NCI-H1417 (cell line): ENCODE measurements at places on chromosomes 16 and 17.
A peak's percentile ranks its signal among the peaks of the same experiment; 100 is the strongest.

DNA sequence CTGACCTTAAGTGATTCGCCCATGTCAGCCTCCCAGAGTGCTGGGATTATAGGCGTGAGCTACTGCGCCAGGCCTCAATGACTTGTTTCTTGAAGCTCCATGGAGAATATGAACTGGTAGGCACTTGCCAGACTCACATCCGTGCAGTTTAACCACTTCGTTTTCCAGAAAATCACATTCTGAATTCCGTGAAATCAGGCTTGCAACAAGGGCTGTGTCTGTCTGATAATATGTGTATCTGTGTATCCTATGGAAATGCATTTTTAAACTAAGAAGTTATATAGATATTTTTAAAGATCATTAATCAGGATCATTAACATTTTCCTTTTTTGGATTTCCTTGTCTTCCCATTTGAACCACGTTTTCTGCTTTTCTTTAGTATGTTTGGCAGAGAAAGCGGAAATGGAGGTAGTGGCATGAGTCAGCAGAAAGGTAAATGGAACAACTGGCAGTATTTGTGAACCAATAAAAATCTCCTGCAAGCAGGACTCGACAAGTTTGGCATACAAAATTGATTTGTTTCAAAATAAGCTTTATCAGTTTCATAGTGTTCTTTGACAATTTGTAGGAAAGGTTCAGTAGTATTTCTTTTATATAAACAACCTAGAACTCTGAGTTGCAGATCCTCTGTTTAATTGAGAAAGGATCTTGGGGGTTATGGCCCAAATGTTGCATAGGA is 33.0 kb downstream of the USP10 start:
- no peak for DNase-seq

GRCh38 chr16:55678161-55678821 is 22.5 kb downstream of the SLC6A2 start:
- DNase-seq: no peak

DNA sequence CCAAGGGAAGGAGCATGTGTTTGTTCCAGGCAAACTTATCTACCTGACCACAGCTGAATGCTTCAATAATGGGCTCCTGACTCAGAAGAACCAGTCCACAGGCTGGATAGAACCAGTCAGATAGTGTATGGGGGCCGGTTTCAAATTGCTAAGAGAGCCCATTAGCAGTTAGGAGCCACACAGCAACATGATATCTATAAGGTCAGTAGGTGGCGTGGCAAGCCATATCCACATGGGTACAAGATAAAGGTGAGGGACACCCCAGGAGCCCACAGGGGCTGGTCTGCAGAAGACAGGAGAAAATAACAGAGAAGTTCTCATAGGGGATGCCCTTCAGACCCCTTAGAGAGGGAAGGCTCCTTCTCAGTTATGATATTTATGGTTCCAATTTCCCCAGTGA is 31.6 kb upstream of the CDRT15 start:
- no peak for DNase-seq

DNA sequence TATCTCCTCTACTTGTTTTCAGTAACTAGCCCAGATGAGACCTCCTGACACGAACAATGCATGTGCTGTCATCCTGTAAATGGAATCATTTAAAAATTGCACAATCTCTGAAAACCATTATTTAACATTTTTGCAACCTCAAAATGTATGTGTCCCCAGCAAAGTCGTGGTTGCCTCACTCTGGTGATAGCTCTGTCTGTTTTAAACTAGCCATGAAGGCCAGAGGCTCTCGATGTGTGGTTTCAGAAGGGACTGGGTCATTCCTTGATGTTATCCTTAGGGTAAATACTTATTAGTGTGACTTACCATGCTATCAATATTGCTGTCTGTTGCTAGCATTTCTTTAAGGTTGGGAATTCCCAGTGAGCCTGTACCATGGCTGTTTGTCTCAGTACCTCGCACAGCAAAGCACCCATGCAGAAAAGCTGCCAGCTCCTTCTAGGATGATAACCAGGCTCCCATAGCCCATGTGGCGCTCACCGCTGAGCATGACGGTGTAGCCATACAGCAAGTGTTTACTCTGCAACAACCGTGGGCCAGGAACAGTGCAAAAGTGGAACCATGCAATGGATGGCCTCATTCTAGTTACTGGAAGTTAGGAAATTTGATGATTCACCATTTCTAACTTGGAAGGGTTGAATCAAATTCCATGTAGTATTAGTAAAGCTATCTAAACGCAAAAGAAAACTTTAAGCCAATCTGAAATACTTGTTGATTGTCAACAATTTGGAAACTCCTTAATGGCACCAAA is 2.9 kb upstream of the PGS1 start:
- no peak for DNase-seq

- no peak for DNase-seq
Measured at GRCh38 chr16:81408409-81408950, 36.1 kb upstream of the CMIP start.

GRCh38 chr17:15741624-15742023 is 9.5 kb downstream of the TBC1D26 start:
- no peak for DNase-seq

DNA sequence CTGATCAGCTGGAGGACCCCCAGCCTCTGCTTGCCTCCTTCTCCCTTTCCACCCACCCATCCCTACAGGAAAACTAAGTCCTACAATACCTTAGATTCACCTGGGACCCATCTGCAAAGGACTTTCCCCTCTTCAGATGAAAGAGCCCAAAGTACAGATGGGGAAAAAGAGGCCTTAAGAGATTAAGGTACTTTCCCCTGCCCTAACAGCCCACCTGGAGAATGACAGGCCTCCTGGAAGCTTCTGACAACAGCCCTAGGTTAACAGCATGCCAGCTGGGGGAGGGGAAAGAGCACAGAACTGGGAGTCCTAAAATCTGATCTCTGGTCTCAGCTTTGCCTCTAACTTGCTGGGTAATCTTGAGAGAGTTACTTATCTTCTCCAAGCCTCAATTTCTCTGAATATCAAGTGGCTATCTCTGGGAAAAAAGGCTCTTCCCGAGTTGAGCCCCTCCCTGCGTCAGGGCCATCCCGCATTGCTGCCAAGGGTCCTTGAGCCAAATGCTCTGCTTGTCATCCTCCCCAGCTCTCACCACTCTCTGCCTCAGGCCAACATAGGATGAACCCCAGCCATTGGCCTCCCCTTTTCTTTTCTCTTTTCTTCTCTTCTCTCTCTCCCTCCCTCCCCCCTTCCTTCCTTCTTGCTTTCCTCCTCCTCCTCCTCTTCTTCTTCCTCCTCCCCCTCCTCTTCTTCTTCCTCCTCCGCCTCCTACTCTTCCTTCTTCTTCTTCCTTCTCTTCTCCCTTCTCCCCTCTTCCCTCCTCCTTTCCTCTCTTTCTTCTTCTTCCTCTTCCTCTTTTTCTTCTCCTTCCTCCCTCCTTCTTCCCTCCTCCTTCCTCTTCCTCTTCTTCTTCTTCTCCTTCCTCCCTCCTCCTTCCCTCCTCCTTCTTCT is 22.5 kb upstream of the SP6 start:
- no peak for DNase-seq

- no peak for DNase-seq
Measured at GRCh38 chr17:75048249-75048878, 1.3 kb downstream of the KCTD2 start.

DNA sequence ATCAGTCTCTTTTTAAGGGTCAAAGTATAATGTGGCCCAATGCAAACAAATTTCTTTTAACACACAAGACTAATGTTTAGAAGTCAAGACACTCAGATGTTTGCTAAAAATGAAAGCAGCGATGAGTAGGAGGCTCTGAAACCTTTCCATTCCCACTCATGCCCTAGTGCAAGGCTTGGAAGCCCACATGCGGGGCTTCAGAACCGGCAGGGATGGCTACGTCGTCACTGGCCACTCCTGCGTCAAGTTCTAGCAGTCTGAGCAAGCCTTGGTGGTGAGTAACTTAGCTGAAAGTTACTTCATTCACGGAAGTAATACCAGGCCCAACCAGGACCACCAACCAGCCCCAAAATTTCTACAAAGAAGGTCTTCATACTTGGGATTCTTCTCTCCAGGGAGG is 14.8 kb upstream of the TMED6 start:
- DNase-seq: no peak

- no peak for DNase-seq
Measured at GRCh38 chr17:42975265-42975664, 4.6 kb downstream of the PTGES3L start.

- DNase-seq: no peak
Measured at GRCh38 chr17:79544142-79544914, 66.5 kb downstream of the RBFOX3 start.

DNA sequence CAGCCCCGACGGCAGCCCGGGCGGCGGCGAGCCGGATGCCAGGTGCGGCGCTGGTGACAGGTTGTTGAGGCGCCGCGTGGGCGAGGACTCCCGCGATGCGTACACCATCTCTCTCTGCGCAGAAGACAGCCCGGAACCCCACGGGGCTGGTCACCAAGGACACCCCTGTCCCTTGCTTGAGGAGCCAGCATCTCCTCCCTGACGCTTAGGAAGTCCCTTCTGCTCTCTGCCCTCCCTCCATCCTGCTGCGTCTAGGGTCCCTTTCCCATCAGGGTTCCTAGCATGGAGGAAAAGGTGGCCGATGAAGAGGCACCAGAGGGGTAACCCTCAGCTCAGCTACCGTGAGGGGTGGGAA is 43.6 kb downstream of the SRCIN1 start:
- DNase-seq: no peak

- no peak for DNase-seq
Measured at GRCh38 chr17:76354317-76354729, 607 bp upstream of the PRPSAP1 start.

DNA sequence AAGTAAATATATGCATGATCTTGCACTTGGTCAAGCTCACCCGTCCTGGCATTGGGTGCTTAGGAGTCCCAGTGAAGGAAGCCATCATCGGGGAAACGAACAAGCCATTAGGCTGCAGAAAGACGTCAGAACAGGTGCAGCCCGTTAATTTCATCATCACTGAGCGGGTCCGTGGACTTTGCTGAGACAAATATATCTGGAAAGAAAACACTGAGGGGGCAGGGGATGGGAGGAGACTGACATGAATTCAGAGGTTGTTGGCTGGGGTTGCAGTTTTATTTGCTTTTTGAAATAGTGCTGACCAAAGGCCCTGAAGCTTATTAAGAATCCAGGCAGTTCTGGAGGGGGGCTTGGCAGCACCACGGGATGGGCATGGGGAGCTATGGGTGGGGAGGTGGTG is 207.2 kb downstream of the ENGASE start:
- DNase-seq: peak; percentile 22

- DNase-seq: no peak
Measured at GRCh38 chr17:4516735-4517134, 18.1 kb downstream of the SPNS2 start.

GRCh38 chr16:70746040-70746707 is 54.8 kb downstream of the VAC14 start:
- DNase-seq: no peak

DNA sequence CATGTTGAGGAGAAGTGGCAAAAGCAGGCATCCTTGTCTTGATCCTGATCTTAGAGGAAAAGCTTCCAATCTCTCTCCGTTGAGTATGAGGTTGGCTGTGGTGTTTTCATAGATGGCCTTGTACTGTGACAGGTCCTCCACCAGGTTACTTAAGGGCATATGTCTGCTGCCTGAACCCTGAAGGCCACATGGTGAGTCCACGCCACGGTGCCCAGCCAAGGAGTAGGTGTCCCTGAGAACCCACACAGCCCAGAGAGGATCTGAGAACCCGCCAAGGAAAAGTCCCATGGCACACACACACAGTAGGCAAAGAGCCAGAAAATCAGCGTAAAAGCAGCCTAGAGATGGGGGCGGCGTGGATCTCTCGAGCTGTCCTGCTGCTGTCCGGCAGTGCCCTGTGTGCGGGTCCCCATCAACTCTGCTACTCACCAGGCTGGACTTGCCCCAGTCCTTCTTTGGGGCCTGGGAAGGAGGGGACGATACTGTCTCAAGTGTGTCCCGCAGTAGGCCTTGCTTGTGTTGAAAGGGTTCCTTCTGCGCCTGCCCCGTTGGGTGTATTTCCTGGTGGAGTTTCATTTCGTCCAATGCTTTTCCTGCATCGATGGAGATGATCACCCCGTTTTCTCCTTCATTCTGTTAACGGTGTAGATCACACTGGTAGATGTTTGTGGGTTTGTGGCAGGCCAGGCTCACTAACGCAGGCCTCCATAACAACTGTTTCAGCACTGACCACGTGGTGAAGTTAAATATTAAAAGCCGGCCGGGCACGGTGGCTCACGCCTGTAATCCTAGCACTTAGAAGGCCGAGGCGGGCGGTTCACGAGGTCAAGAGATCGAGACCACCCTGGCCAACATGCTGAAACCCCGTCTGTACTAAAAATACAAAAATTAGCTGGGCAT is 90.8 kb upstream of the DNAH17 start:
- no peak for DNase-seq

DNA sequence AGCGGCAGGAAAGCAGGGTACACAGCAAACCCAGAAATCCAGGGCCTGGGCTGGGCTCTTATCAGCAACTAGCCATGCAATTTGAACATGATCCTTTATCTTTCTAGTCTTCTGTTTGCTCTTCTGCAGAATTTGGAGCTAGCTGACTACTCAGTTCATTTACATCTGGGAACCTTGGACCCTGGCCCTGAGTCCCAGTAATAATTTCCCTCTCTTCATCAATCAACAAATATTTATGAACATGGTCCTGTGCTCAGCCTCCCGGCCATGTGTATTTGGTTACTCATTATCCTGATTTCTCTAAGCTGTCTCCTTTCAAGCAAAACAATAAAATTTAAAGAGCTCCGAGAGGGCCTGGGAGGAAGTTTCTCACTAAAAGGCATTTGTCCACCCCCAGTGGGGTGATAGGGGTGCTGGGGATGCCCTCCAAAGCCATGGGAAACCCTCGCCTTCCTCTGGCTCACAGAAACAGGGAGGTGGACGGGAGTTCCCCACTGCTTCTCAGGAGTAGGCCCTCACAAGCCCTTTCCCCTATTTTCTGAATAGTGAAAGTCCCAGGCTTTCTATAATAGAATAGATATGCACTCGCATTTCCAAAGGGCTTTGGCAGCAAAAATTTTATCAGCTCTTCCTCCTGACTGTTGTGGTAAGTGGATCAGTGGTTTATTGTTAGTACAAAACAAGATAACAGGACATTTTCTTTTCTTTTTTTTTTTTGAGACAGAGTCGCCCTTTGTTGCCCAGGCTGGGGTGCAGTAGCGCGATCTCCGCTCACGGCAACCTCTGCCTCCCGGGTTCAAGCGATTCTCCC is 6.9 kb upstream of the WDR59 start:
- DNase-seq: no peak

DNA sequence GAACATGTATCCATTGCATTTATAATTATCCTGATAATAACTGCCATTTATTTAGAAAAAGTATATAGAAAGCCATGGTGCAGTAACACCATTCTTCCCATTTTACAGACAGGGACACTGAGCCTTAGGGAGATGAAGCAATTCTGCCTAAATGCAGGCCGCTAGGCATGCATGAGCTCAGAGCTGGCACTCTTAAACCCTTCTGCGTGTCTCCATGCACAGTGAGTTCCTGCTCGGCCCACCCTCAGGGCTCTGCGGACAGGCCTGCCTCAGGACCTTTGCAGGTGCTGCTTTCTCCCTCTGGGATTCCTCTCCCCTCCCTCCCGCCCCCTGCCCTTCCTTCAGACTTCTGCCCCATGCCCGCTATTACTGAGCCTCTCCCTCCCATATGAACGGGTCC is 54.3 kb upstream of the WSB1 start:
- no peak for DNase-seq

GRCh38 chr16:89395150-89396142 is 94.9 kb downstream of the ANKRD11 start:
- DNase-seq: no peak

GRCh38 chr16:64809876-64810629 is 311.8 kb downstream of the CDH11 start:
- DNase-seq: no peak
